ENCODE measurements at places on chromosomes 4 and X.

- no peak for DNase-seq
Measured at GRCh38 chr4:187444061-187444460, 551.5 kb upstream of the ZFP42 start.

DNA sequence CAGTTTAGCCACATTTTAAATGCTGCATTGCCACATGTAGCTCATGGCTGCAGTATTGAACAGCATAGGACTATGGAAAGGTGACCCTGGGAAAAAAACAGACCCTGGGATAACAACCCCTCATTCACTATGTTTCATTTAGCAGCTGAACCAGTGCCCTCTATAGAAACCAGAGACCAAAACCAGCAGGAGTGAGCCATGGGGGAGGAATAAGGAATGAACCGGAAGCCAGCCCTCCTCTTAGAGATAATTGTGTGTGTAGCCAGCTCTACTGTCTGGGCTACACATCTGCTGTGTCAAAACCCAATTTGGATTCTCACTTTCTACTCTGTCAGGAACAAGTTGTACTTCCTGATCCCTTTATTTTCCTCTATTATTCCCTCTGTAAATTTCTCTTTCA is 158.5 kb upstream of the S100G start:
- no peak for DNase-seq

GRCh38 chr4:86641516-86642090 is 47.5 kb downstream of the PTPN13 start:
- no peak for DNase-seq

DNA sequence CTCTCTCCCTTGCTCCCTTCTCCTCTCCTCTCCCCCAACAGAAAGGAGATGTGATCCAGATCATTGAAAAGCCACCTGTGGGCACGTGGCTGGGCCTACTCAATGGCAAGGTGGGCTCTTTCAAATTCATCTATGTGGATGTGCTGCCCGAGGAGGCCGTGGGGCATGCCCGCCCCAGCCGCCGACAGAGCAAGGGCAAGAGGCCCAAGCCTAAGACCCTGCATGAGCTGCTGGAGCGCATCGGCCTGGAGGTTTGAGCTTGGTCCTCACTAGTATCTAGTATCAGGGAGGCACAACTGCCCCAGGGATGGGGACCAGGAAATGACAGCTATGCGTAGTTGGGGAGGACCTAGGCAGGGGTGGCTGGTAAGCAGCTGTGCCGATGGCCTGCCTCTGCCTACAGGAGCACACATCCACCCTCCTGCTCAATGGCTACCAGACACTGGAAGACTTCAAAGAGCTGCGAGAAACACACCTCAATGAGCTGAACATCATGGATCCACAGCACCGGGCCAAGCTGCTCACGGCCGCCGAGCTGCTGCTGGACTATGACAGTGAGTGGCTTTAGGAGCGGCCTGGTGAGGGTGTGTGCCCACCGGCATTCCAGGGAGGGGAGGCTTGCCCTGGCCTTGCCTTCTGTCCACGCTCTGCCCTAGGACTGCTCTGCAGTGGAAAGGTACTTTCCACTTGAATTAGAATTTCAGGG is 13.0 kb downstream of the SASH3 start:
- DNase-seq, result no peak

DNA sequence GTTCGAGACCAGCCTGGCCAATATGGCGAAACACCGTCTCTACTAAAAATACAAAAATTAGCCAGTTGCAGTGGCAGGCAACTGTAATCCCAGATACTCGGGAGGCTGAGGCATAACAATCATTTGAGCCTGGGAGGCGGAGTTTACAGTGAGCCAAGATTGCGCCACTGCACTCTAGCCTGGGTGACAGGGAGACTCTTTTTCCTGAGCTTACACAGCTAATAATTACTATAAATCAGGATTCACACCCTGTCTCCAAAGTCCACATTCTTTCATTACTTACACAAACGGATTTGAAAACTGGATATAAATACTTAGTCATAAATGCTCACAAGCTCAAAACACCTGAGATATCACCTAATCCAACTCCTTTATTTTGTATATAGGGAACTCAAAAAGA is 151.6 kb downstream of the LRBA start:
- no peak for DNase-seq

DNA sequence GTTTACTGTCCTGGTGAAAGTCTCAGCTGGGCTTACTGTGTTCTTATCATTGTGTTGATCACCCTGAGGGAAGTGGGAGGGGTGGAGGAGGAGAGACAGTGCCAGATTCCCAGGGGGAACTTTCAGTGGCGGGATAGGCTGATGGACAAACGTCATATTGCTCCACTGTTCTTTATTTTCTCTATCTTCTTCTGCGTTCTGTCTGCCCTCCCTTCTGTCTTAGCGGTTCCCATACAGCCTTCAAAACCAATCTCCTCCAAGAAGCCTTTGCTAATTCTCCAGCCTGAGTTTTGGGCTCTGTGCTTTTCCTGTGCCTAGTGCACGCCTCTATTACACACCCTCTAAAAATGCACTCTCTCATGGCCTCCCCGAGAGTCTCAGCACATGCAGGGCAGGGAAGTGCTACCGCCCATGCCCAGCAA is 448.7 kb upstream of the FAT1 start:
- DNase-seq, result no peak

DNA sequence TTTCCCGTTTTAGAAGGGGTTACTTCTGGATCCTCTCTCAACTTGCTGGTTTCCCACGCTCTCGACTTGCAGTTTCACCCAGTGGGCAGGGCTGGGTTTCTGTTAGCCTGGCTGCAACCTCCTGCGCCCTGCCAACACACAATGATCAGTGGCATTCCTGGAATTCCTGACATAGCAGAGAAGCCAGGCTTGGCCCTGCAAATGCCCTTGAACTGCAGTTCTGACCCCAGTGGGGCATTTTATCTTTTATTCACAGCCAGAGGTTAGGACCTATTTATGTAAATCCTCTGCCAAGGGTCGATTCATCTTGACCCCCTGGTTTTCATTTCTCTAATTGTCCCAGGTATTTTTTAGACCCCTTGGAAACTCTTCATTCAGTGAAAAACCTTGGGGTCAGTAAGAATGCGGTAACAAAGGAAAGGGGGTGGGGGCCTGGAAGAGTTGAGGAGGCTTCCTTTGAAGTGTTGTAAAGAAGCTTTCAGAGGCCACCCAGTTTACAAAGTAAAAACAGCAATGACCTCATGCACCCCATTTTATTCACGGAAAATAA is 217.6 kb downstream of the ZNF674 start:
- DNase-seq, result no peak

DNA sequence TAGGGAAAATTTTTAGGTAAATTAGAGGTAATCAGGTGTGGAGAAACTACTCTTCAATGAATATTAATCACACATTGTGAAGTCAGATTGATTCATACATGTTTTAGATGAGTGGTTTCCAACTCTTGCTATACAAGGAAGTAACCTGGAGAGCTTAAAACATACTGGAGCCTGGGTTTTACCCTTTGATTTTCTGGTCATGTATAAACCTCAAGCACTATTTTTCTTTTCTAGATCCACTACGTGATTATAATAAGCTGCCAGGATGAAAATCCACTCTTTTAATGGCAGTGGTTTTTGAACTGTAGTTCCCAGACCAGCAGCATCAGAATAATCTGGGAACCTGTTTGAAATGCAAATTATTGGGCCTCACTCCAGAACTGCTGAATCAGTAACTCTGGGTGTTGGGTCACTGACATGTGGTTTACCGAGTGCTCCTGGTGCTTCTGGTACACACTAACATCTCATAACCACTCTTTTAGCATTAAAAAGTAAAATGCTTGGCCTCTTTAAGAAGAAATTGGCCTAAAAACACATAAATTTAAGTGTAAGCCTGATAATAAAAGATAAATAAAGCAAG is 63.4 kb downstream of the DCAF12L1 start:
- DNase-seq, result no peak

DNA sequence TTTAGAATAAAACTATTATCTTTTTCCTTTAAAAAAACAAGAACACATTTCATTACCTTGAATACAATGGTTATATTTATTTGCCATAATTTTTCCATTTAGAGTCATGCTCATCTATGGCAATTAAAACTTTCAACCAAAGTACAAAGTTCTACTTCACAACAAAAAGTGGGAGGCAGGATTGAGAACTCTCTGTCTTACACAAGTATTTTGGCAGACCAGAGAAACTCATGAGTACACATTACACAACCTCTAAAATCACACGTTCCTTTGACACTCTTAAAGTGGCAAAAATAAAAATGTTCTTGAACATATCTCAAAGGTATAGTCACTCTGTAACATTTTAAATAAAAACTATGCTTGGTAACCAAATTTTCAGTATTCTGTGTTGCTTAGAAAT is 213.4 kb downstream of the IL15 start:
- no peak for DNase-seq

DNA sequence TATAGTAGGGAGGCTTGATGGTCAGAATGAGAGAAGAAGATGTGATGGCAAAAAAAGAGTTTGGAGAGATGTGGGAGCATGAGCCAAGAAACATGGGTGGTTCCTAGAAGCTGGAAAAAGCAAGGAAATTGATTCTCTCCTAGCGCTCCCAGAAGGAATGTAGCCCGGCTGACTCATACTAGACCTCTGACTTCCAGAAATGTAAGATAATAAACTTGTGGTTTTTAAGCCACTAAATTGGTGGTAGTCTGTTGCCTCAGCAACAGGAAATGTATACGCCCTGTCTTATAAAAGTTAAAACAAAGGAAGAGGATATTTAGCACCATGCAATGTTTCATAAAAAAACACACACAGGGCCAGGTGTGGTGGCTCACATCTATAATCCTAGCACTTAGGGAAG is 182.7 kb upstream of the PCDH7 start:
- no peak for DNase-seq

GRCh38 chr4:164753873-164754488 is at the start of gene SMIM31:
TSS of gene SMIM31 (plus strand) at chr4:164754131. CDS start at chr4:164770444, 16,313 bp downstream.
- no peak for DNase-seq

- no peak for DNase-seq
Measured at GRCh38 chr4:144304025-144304424, 163.5 kb upstream of the GYPA start.

GRCh38 chr4:55444827-55445226 is 49.1 kb downstream of the TMEM165 start:
- DNase-seq, result no peak

DNA sequence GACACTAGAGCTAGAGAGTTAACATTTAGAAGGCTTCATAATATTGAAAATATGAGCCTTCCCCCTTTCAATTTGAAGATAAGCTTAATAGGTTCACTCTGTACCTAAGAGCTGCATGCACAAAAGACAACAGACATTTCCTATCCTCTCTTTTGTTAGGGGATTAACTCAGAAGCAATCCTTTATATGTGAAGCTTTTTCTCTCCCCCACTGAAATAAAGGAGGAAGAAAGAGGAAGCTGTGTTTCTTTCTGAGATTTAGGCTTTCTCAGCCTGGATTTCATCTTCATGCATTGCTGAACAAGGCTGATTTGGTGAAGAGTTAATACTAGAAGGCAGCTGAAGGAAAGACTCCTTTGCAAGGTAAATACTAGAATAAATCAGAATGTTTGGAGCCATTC is 21.0 kb upstream of the CABS1 start:
- no peak for DNase-seq

DNA sequence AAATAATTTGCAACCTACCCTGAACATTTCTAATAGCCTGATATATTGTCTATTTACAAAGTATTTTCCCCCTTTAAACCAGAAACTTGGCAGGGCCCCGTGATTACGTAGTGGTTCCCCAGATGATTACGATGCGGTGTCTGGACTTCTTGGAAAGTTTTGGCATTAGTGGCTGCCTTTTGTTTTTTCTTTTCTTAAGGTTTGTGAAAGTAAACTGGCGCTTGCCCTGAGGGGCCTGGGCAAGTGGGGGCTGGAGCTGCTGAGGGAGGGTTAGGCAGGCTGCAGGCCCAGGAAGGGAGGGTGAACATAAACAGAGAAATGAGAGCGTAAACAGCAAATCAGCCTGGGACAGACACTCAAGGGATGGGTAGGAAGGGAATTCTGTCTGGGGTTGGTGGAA is 123.6 kb upstream of the MSX1 start:
- no peak for DNase-seq

DNA sequence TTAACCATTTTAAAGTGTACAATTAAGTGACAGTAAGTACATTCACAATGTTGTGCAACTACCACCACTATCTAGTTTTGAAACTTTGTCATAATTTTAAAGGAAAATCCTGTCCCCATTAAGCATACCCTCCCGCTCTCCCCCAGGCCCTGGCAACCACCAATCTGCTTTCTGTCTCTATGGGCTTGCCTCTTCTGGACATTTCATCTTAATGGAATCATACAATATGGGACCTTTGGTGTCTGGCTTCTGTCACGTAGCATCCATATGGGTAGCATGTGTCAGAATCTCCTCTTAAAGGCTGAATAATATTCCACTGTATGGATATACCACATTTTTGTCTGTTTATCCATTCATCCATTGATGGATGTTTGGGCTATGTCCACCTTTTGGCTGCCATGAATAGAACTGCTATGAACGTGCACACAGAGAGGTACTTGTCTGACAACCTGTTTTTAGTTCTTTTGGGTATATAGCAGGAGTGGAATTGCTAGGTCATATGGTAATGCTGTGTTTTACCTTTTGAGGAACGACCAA is 61.5 kb downstream of the ELF4 start:
- DNase-seq, result no peak

GRCh38 chr4:176276710-176277109 is 7.7 kb upstream of the ASB5 start:
- no peak for DNase-seq

DNA sequence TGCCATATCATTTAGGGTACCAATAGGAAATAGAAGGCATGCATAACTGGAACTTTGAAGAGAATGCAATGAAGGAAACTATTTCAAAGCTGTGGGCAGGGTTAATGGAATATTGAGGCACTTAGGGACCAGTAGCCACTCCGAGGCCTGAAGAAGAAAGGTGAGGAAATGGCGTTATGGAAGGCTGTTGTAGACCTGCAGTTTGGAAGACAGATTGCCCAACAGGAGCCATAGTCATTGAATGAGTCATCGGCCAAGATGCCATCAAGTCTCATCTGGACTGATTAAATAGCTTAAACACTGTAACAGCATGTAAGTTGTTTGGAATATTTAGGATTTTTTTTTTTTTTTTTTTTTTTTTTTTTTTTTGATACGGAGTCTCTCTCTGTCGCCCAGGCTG is 11.6 kb downstream of the CXCL13 start:
- DNase-seq, result no peak

GRCh38 chr4:137896221-137896737 is 345.9 kb downstream of the SLC7A11 start:
- no peak for DNase-seq

- DNase-seq, result no peak
Measured at GRCh38 chr4:147050356-147050765, 104.7 kb upstream of the TTC29 start.

DNA sequence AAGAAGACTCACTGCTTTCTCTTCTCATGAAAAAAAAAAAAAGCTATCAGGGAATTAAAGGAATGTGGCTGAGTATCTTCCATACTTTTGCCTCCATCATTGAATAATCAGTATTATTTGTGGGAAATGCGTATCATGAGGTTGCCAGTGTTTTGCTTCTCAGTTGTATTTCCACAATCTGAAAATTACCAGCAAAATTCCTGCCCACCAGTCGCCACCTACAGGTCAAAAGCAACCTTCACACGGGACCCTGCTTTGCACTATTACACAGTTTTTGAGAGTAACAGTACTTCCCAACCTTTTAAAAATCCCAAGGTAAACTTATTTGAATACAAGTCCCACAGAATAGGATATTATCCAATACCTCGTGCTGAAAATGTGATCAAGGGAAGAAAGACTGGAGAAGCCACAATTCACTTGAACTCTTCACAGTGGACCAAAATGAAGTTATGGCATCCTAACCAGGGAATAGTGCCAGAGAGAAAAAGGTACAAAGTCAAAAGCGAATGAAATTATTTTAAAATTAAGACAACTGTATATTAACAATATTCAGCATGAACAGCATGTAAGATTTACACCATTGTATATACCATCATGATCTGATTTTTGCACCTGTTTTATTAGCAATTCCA is 30.4 kb downstream of the PGRMC1 start:
- no peak for DNase-seq

Measured in central memory CD4-positive, alpha-beta T cell (primary cell).